ENCODE measurements at places on chromosomes 7 and 10.

DNA sequence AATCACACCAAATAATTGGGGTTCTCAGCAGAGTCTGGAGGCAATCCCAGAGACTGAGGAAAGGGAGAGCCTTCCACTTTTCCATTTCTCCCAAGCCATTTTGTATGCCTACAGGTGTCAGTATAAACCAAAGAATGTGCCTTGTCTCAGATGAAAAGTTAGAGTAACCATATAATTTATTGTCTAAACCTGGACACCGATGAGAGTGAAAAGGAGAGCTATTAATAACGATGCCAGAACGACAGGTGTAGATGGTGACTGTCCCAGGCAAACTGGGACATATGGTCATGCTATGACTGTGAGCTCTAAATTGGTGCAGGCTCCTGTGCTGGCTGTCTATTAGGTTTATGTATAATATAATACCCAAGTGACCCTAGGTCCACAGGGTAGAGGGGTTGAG lies 219.6 kb downstream of the ARHGAP12 start:
- peak; percentile 51 for DNase-seq

GRCh38 chr7:17773289-17773626 lies 167.0 kb downstream of the SNX13 start:
- no peak for DNase-seq

DNA sequence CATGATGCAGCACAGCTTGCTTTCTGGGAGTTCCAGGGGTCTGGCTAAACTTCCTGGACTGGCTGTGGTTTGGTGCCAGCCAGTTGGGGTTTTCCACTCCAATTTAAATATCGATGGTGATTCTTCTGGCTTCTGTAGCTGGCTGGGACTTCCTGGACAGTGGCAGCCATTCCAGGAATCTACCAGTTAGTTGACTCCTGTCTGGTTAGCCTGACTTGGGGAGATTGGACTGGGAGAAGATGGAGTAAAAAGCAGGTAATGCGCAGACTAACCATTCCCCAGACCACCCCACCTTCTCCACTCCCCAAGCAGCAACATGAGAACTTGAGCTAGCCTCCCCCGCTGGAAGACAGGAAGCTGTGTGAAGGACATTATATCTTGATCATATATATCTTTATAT lies 6.3 kb upstream of the PIP4K2A start:
- no peak for DNase-seq

GRCh38 chr7:23117841-23118240 lies 12.3 kb downstream of the KLHL7 start:
- DNase-seq, result no peak

DNA sequence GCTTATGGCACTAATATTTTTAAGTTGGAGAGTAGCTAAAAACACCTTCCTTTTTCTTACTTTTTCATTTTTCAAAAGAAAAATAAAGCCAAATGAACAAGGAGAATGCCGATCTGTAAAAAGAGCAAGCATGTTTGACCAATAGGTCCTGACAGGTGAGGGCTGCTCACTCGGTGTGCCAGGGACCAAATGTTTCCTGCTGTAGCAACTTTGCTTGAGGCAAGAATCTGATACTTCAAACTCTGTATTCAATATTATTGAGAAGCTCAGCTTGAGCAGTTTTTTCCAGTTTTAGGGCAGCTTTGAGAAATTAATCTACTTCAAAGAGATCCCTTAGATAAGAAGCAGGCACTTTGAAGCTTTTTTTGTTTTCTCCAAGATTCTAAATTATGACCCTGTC lies 298.1 kb downstream of the BICC1 start:
- DNase-seq, result no peak

- no peak for DNase-seq
Measured at GRCh38 chr10:86162696-86163400, 203.7 kb downstream of the GRID1 start.

- no peak for DNase-seq
Measured at GRCh38 chr7:107700570-107700969, 39.9 kb downstream of the SLC26A4 start.

- DNase-seq, result no peak
Measured at GRCh38 chr7:36741866-36742265, 17.6 kb upstream of the AOAH start.

- DNase-seq, result no peak
Measured at GRCh38 chr7:127290116-127290655, 37.4 kb upstream of the GRM8 start.

GRCh38 chr10:64113792-64114191 lies 592.6 kb downstream of the REEP3 start:
- DNase-seq, result no peak
